Astrocyte of the spinal cord (primary cell): ENCODE measurements at places on chromosomes 7 and 10.

DNA sequence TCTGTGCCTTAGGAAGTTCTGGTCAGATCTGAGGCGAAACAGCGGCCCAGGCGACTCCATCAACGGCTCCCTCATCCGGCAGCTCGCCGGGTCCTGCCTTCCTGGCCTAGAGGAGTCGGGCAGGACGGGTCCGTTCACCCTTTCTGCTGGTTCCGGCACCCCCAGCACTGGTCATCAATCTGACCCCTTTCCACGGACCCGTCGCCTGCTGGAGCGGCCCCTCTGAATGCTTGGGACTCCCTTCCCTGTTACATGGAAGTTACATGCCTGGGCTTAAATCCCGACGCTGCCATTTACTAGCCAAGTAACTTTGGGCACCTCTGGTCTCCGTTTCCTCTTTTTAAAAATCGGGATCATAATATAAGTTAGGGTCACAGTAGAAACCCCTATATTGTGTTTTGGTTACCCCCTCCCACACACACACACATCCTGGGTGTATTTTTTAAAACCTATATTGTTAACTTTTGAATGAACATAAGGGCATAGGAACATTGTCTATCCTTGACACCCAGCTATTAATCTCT, 607 bp upstream of the GGCT start:
- DNase-seq = no peak

DNA sequence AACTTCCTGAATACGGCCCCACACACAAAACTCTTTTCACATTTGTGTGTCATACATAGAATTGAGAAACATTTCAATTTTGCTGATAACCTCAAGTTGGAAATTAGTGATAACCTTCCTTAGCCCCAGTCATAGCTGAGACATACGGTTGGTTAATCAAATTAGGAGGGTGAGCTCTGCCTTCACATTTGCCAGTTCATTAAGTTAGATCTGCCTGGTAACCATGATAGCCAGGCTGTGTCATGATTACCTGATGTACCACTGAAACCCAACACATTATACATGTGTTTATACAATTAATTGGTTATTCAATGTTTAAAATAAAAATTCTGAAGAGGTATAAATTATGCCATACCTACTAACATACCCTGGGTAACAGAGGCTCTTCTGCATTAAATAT, 60.8 kb upstream of the RAB11FIP2 start:
- no peak for DNase-seq

DNA sequence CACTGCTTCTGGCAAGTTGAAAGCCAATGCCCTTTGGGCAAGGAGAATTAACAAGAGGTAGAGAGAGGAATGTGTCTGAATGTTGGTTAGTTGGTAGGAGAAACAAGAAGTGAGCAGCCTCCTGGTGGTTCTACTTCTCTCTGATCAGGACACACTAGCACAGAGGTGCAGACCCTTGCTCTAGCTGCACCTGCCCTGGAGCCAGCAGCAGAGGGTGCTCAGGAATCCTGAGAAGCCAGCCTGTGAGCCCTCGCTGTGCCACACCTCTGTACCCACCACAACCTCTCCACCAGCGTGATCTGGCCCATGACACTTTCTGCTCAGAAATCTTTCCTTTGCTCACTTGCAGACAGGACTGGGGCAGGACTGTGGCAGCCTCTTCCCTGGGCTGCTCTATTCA, 364.7 kb downstream of the RPS24 start:
- no peak for DNase-seq

GRCh38 chr7:82335927-82336326, 107.7 kb downstream of the CACNA2D1 start:
- peak; percentile 9 for DNase-seq

GRCh38 chr7:14738086-14738485, 164.5 kb downstream of the DGKB start:
- no peak for DNase-seq

DNA sequence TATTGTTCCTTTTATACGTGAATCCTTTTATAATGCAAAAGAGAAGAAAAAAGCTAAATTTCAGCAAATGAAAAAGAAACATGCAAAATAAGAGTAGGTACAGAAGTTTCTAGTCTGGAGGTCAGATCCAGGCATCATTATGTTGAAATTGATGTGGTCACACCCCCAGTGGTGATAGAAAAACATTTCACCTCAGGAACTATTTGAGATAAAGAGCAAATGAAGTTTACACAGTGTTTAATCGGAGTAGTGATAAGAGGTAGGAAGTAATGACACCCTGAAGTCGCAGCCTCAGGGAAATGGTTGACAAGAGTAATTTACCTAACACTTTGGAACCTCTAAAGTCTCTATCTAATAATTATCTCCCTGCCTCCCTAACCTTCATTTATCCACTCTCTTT, 536.0 kb upstream of the STEAP1 start:
- no peak for DNase-seq

DNA sequence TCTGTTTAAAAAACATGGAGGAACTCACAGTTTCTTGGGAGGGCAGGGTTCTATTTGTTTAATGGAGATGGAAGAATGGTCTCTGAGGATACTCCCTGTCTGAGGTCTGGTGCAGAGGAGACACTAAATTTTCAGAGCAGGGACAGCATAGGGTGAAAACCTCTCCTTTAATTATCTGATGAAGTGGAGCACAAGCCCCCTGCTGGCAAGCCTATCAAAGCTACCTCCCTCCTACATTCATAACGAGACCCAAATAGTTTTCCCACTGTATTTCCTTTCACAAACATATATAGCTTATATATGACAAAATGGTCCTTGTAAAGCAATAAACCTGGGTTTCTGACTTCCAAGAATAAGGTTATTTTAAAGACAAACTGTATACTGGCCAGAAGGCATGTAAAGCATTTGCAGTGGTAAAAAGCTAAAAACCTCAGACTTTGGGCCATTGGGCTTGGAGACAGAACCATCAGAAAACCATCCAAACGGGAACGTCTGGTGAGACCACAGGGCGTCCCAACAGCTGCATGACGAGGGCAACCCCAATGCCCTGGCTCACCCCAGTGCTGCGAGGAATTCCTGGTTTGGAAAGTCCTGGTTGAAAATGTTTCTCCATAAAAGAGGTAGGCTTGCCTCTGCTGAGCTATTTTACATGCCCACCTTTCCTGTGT, 201.3 kb downstream of the FANK1 start:
- DNase-seq = no peak

GRCh38 chr10:72353028-72353964, 1.4 kb downstream of the DNAJB12 start:
- peak; percentile 23 for DNase-seq

GRCh38 chr10:73877533-73878160, 3.3 kb upstream of the CAMK2G start:
- DNase-seq = no peak

- DNase-seq = peak; percentile 64
Observed at GRCh38 chr7:44769776-44770294, 21.2 kb downstream of the ZMIZ2 start.

DNA sequence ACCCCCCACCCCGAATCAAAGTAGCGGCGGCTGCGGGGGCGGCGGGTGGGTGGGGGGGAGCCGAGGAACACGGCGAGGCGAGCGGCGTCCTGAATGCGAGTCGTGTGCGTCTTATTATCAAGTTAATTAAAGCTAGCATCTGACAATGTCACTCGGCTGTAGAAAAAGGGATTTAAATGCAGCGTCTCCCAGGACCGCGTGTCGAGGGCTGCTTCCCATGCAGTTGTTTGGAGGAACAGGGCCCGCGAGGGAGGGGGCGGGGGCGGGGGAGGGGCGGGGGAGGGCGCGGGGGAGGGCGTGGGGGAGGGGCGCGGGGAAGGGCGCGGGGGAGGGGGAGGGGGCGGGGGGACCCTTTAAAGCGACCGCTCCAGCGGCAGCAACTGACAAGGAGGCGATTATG, 2.7 kb upstream of the UNCX start:
- no peak for DNase-seq

GRCh38 chr10:96820765-96821164, 11.3 kb upstream of the LCOR start:
- DNase-seq = no peak

GRCh38 chr7:33196221-33196620, 66.9 kb downstream of the BBS9 start:
- peak; percentile 39 for DNase-seq

- no peak for DNase-seq
Observed at GRCh38 chr7:106460792-106461254, 176.0 kb upstream of the NAMPT start.

GRCh38 chr7:106486331-106486730, 174.6 kb downstream of the CCDC71L start:
- DNase-seq = peak; percentile 59
